Brain microvascular endothelial cell (primary cell): ENCODE measurements at places on chromosomes 7 and 10.

DNA sequence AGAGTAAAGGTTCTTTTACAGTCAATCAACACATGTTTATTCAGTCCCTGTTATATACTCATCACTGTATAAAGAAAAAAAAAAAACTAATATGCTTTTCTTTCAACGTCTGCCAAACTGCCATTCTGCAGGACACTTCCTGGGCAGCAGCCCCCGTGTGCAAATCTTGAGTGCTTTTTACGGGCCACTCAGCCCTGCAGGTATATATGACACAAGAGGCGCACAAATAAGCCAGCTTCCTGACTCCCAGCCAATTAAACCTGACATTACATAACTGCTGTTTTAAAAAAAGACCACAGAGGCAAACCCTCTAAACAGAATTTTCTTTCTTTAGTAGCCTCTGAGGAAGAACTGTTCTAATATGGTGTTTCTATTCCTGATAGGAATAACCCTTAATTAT, 263.0 kb upstream of the NEBL start:
- no peak for DNase-seq

GRCh38 chr7:69981646-69982045, 383.4 kb downstream of the AUTS2 start:
- DNase-seq, result no peak

GRCh38 chr10:79267499-79267898, 79.8 kb upstream of the PPIF start:
- no peak for DNase-seq

DNA sequence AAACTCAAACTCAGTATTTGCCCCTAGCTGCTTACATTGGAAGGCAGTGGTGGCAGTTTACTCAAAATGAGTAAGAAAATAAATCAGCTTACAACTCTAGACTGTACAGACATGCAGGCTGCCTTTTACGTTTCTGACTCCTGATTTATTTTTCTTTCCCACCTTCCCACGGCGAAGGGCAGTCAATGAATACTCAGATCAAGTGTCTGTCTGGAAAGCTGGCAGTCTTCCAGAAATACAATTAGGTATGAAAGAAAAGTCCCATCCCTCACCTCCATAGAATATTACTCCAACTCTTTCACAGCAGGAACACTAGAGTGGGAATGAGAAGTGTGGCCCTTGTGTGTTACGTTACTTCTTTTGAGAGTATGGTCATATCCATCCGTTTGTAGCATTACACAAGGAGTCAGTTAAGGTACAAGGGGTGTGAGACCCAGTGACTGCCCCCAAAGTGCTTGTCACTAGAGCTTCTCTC, 1.3 kb upstream of the PAPSS2 start:
- DNase-seq, result no peak

DNA sequence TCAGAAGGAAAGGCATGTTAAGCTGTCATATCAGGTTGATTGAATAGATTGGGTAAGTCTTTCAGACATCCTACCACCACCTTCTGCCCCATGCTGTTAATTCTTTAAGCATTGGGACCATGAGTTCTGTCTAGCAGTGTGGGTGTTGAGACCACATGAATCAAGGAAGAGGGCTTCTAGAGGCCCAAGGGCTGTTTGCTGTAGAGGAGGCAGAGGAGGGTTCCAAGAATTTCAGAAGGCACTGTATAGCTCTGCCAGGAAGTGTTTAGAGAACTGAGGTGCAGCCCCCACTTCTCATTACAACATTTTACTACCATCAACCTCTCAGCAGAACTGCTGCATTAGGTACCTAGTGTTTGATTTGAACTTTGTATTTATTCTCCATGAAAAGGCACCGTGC, 720.2 kb downstream of the AUTS2 start:
- no peak for DNase-seq

DNA sequence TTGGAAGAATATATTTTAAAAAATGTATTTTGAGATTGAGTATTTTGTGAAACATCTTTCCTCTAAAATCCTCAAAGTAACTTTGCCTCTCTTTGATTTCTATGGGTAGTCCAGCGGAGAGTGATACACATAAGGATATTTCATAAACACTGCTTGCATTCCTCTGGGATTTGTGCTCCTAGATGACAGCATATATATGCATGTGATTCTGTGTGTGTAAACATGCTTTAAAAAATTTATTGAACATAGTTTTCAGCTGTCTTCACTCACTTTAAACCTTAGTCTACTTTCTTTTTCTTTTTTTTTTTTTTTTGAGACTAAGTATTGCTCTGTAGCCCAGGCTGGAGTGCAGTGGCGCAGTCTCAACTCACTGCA, 84.6 kb downstream of the KAT6B start:
- DNase-seq, result no peak

GRCh38 chr10:117161386-117162033, 23.4 kb upstream of the VAX1 start:
- no peak for DNase-seq

- DNase-seq, result no peak
These were observed 141.6 kb upstream of the WNT16 start for GRCh38 chr7:121187222-121187621.

DNA sequence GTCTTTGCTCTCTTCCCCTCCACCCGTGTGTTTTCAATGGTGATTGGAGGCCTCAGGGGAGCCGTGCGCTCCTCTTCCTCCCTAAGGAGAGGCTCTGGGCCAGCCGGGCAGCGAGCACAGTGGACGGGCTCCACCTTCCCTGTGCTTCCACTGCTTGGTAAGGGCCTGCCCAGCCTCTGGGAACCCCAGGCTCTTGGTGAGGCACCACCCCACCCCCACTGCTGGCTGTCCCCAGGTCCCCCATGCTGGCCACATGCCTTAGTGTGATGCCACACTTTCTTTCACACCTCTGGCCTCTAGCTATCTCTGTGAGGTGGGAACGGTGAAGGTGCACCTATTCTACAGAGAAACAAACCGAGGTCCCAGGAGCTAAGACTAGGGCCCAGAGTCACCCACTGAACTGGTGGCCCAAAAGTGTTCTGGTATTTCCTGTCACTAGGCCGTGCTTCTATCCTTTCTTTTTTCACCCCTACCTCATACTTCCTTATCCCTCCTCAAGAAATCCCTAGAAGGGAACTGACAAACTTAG, 53.3 kb downstream of the UNC5B start:
- no peak for DNase-seq

GRCh38 chr10:43128958-43129706, 9.1 kb upstream of the CSGALNACT2 start:
- DNase-seq, result peak; percentile 92

DNA sequence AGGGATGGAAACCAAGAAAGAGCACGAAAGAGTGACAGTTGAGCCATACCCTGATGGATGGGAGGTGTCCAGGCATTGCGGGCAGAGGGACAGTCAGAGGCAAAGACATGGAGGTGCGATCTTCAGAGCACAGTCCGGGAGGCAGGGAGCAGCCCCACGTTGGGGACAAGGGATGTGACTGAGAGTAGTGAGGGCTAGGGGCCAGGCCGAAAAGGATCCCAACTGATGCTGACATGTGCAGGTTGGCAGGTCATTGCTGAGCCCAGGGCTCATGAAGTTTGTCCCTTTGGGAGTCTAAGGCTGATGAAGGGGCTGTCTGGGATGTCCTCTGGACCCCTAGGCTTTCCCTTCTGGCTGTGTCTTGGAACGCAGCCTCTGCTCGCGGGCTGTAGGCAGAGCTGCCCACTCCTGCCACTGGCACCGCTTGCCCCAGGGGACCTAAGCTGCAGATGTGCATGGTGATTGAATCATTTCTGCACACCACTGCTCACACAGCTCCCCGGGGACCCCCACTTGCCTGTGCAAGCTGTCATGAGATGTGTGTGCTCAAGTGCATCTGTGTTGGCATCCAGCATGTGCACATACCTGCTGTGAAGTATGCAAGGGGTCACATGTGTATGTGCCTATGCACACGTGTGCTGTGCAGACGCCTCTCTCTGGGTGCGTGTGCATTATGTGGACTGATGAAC, 125.1 kb downstream of the ZMIZ1 start:
- no peak for DNase-seq

- no peak for DNase-seq
These were observed 27.5 kb upstream of the PURB start for GRCh38 chr7:44912775-44913347.

DNA sequence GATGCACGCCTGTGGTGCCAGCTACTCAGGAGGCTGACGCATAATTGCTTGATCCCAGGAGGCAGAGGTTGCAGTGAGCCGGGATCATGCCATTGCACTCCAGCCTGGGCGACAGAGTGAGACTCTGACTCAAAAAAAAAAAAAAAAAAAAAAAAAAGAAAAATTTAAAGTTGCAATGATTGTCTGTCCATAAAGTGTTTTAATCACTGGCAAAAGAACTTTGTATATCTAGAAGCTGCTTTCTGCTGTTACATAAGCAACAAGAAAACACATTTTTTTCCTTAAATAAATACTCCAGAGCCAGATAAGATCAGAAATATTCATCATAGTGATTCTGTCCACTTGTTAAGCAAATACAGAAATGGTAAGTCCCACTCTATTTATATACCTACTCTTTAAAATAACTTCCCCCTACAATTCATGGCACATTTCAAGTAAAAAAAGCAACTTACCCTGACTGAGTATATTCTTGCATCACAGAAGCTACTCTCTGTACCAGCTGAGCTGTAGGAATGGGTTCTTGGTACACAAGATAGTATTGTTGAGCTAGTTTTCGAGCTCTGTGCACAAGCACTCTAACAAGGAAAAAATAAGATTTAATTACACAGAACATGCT, 7.6 kb downstream of the PSMA2 start:
- no peak for DNase-seq

DNA sequence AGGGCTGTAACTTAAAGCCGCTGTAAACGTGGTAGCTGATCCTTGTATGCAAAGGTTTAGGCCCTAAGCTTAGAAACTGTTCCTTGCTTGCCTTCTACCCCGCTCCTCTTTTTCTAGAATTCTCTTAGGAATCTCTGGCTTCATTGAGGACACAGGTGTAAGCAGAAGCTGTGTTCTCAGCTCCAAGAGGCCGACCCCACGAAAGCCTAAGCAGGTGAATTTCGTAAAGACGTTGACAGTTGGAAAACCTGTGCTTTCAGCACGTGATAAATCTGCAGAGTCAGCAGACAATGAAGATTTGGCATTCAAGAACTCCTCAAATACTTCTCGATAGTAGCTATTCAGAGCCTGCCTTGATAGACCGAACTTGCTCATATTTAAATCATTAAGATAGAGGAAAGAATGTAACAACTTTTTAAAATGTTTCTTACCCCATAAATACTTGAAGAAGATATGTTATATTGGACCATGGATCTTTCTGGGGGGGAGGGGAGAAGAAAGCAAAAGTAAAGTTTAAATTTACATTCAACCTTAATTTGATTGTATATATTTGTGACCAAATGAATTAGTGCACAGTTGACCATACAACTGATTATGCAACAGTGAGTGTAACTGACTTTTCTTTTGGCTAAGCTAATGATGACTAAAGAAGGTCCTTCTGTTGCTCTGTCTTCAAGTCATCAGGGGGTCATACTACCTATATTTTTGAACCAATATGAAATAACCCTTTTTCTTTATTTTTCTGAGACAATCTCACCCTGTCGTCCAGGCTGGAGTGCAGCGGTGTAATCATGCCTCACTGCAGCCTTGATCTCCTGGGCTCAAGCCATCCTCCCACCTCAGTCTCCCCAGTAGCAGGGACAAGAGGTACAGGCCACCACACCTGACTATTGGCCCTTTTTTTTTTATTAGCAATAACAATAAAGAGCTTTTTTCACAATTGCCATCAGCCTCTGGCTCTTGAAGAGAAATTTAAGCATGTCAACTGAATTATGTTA, 1.2 kb upstream of the GDI2 start:
- peak; percentile 7 for DNase-seq
